Adrenal gland (tissue), 19 donors: ENCODE measurements at places on chromosomes 5 and 9. TPM values are rescaled to one million over a fixed set of nuclear protein-coding genes. Genes with fewer than 3 reads are reported as not detected.
A peak's percentile ranks its signal among the peaks of the same experiment; 100 is the strongest.

GRCh38 chr9:117704597-117704996 lies 394 bp downstream of the TLR4 start:
- H3K27me3 ChIP-seq, result no peaks in the 10 kb centered on the region
- peak overlapping the region; percentile 26 for H3K27ac ChIP-seq
- peaks cover 28% of the 10 kb centered on the region for H3K4me1 ChIP-seq
- H3K4me3 ChIP-seq, result peak overlapping the region; percentile 52
- no peak for DNase-seq
- H3K36me3 ChIP-seq, result peaks cover under 1% of the 10 kb centered on the region

DNA sequence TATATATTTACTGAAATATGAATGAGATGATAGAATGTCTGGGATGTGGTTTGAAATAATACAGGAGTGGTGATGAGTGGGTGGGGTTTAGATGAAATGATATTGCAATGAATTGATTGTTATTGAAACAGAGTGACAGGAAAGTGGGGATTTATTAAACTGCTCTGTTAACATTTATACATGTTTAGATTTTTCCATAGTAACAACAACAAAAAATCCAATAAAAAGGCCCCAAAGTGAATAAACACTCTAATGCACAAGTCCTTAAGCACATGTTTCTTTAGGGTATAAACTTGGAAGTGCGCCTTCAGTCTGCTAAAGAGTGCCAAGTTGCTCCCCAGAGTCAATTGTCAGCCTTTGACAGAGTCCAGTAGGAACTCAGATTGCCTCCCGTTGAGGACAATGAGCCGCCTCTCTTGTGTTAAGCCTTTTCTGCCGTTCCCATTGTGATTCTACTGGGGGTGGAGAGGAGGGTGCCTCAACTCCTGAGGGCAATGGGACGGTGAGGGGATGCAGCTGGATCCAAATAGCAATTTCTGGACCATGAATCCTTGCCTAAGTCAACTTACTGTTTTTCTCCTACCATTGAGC lies 112.3 kb downstream of the SLC28A3 start:
- H3K36me3 ChIP-seq, result no peaks in the 10 kb centered on the region
- no peak overlapping the region for H3K4me3 ChIP-seq
- H3K27ac ChIP-seq, result no peak overlapping the region
- H3K27me3 ChIP-seq, result no peaks in the 10 kb centered on the region
- H3K4me1 ChIP-seq, result no peaks in the 10 kb centered on the region

The C5orf58 gene
- total RNA-seq, result not detected

The FOXD4L4 gene
- 1.2 TPM for total RNA-seq

GRCh38 chr9:92664394-92665152 lies 5.4 kb downstream of the IPPK start:
- DNase-seq, result no peak
- no peaks in the 10 kb centered on the region for H3K36me3 ChIP-seq
- H3K27me3 ChIP-seq, result no peaks in the 10 kb centered on the region
- peaks cover 26% of the 10 kb centered on the region for H3K4me1 ChIP-seq
- H3K27ac ChIP-seq, result no peak overlapping the region
- no peak overlapping the region for H3K4me3 ChIP-seq

The SHROOM1 gene
- total RNA-seq, result 7.9 TPM

GRCh38 chr5:54624805-54625568 lies 107.4 kb downstream of the SNX18 start:
- DNase-seq, result no peak
- no peak overlapping the region for H3K27ac ChIP-seq
- H3K4me3 ChIP-seq, result no peak overlapping the region

DNA sequence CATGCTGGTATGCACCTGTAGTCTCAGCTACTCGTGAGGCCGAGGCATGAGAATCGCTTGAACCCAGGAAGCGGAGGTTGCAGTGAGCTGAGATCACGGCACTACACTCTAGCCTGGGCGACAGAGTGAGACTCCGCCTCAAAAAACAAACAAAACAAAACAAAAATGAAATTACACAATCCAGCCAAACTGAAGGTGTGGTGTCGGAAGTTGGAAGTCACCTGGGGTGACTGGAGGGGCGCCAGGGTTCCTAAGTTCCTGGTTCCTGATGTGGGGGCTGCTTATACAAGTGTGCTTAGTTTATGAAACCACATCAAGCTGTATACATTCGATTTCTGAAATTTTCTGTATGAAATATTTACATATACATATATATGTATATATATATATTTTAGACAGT lies 3.7 kb upstream of the DOLPP1 start:
- H3K27ac ChIP-seq, result no peak overlapping the region
- no peaks in the 10 kb centered on the region for H3K27me3 ChIP-seq
- H3K4me1 ChIP-seq, result peaks cover 12% of the 10 kb centered on the region
- H3K36me3 ChIP-seq, result no peaks in the 10 kb centered on the region
- no peak overlapping the region for H3K4me3 ChIP-seq

DNA sequence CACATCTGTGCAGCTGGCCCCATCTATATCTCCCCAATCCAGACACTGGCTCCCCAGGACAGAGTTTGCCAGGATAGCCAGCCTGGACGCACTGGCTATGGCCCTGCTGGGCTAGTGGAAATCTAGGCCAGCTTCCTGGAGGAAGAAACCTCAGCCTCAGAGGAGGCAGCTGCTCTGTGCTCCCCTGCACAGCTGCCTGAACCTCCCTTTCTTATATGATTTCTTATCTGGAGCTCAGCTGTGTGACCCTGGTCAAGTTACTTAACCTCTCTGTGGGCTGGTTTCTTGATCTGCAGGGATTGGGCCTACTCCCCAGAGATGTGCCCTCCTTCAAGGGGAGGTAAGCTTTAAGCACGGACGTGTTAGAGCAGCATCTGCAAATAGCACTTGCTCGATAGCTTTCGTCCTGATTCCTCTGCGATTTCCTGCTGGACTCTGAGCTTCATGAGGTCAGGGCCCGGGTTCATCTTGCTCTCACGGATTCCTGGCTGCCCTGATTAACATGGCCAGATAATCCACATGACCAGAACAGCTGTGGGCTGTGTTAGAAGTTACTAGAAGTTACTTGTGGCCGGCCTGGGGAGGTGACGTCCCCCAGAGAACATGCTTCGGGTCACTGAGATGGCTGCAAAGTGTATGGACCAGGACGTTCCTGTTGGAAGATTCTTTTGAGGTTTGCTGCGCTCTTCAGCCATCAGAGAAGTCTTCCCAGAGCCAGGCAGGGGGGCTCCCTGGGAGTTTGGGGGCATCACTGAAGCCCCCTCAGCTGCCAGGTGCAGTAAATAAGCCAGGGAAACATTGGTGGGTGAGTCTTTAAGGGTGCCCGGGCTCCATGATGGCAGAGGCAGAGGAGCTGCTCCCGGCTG lies 14.5 kb downstream of the C9orf50 start:
- DNase-seq, result no peak
- no peaks in the 10 kb centered on the region for H3K36me3 ChIP-seq
- H3K4me1 ChIP-seq, result peaks cover 35% of the 10 kb centered on the region
- H3K27ac ChIP-seq, result peak overlapping the region; percentile 83
- H3K27me3 ChIP-seq, result no peaks in the 10 kb centered on the region

DNA sequence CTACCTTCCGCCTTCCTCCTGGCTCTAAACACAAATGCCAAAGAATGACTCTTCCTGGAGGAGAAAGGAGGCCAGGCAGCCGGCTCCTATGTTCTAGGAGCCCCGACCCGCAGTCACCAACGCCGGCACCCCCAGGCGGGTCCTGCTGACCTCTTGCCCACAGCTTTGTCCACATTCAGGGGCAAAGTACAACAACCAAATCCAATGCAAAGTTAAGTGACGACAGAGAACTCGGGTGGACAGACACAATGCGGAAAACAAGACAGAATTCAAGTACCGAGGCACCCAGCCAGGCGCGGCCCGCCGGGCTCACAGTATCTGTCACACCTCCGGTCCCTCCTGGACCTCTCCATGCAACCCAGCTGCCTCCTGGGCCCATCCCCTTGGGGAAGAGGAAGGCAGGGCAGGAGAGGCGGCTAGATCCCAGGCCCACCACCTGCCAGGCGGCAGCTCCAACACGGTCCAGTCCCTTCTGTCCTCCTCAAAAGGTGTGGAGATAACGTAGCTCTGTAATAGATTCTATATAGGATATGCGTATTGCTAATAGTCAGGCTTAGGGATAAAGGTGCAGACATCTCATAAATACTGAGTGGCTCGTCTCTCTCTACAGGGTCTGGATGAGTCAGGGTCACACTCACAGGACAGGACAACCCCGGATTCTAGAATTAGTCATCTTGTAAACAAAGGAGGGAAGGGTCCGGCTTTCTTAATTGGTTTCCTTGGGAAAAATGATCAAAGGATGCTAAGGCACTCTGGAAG lies 46.9 kb upstream of the UBAC1 start:
- H3K27me3 ChIP-seq, result no peaks in the 10 kb centered on the region
- no peaks in the 10 kb centered on the region for H3K36me3 ChIP-seq
- no peak overlapping the region for H3K4me3 ChIP-seq
- peaks cover 17% of the 10 kb centered on the region for H3K4me1 ChIP-seq

DNA sequence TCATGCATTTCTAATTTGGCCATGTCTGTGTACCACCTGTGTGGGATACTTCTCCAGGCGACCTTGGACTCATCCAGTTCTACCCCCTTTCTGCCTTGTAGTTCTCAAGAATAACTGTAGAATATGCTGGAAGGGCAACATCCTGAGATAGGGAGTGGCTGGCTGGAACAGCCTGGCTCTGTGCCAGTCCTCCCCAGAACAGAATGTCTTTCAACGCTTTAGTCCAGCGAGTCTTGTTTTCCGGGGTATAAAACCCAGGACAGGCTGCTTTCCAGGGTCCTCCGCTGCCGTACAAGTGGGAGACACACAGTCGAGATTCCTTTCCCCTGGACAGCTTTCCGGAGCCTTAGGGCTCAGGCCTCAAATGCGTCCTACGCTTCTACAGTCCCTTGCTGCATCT lies 45.4 kb upstream of the XPA start:
- no peak overlapping the region for H3K27ac ChIP-seq
- H3K4me3 ChIP-seq, result no peak overlapping the region
- H3K27me3 ChIP-seq, result peaks cover 14% of the 10 kb centered on the region
- no peak for DNase-seq
- no peaks in the 10 kb centered on the region for H3K36me3 ChIP-seq
- peaks cover 10% of the 10 kb centered on the region for H3K4me1 ChIP-seq

GRCh38 chr9:61667559-61668121 lies 477.8 kb downstream of the SPATA31A7 start:
- H3K27ac ChIP-seq, result no peak overlapping the region
- H3K27me3 ChIP-seq, result no peaks in the 10 kb centered on the region
- H3K4me1 ChIP-seq, result no peaks in the 10 kb centered on the region
- no peak overlapping the region for H3K4me3 ChIP-seq

The TEX53 gene
- total RNA-seq, result not detected

The STPG3 gene
- total RNA-seq, result not detected

DNA sequence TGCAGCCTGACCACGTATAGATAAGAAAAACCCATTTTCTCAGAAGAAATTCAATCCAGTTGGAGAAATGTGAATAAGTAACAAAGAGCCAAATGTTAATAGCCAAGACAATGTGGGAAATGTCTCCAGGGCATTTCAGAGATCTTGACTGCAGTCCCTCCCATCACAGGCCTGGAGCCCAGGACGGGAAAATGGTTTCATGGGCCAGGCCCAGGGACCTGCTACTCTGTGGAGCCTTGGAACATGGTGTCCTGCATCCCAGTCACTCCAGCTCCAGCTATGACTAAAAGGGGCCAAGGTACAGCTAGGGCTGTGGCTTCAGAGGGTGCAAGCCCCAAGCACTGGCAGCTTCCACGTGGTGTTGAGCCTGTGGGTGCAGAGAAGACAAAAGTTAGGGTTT lies 490.0 kb downstream of the CYLC2 start:
- no peaks in the 10 kb centered on the region for H3K4me1 ChIP-seq
- no peak overlapping the region for H3K4me3 ChIP-seq
- no peaks in the 10 kb centered on the region for H3K27me3 ChIP-seq
- DNase-seq, result no peak

The ITK gene
- total RNA-seq, result 1.7 TPM

GRCh38 chr9:6870149-6870548 lies 112.4 kb downstream of the KDM4C start:
- no peak overlapping the region for H3K27ac ChIP-seq
- no peak for DNase-seq
- no peak overlapping the region for H3K4me3 ChIP-seq
- H3K4me1 ChIP-seq, result peaks cover 9% of the 10 kb centered on the region
- H3K27me3 ChIP-seq, result no peaks in the 10 kb centered on the region
- no peaks in the 10 kb centered on the region for H3K36me3 ChIP-seq

GRCh38 chr5:139110526-139111168 lies 87.5 kb downstream of the SIL1 start:
- H3K4me1 ChIP-seq, result peaks cover 3% of the 10 kb centered on the region
- no peaks in the 10 kb centered on the region for H3K36me3 ChIP-seq
- no peak overlapping the region for H3K27ac ChIP-seq

The SLC6A7 gene
- not detected for total RNA-seq

DNA sequence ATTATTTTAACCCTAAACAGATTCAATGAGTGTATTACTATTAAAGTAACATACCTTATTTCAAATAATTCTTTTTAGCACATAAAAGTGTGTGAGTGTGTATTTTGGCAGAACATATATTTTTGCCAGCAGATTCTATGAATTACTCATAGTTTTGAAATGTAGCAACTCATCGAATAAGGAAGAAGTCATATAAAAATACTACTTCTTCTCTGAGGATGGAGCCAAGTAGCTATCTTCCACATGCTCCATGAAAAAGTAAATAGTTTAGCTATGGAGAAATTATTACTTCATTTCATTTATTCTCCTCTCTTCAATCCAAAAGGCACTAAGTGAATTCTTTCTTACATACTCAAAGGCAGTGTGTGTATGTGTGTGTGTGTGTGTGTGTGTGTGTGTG lies 1090.4 kb upstream of the CDH6 start:
- no peaks in the 10 kb centered on the region for H3K4me1 ChIP-seq
- H3K4me3 ChIP-seq, result no peak overlapping the region
- no peaks in the 10 kb centered on the region for H3K36me3 ChIP-seq
- H3K27ac ChIP-seq, result no peak overlapping the region
- no peak for DNase-seq
- no peaks in the 10 kb centered on the region for H3K27me3 ChIP-seq

The AKNA gene
- 15.6 TPM for total RNA-seq

GRCh38 chr9:123284656-123285055 lies 16.3 kb upstream of the STRBP start:
- no peak overlapping the region for H3K27ac ChIP-seq
- H3K27me3 ChIP-seq, result no peaks in the 10 kb centered on the region
- H3K36me3 ChIP-seq, result no peaks in the 10 kb centered on the region
- no peaks in the 10 kb centered on the region for H3K4me1 ChIP-seq
- H3K4me3 ChIP-seq, result no peak overlapping the region
- no peak for DNase-seq

DNA sequence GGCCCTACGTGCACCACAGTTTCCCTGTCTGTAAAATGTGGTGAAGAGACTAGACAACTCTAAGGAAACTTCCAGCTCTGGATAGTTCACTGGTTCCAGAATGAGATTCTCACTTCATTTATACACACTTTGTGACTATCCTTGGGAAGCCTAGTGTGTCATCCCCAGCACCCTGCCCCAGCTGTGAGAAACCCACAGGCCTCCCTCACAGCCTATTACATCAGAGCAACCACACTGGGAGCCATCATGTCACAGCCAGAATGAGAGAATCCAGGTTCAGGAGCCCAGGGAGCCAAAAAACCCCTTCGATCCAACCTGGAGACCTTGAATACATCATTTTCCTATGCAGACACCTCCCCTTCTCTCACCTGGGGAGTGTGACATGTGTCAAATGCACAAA lies 21.0 kb upstream of the HAND1 start:
- no peaks in the 10 kb centered on the region for H3K36me3 ChIP-seq
- H3K4me3 ChIP-seq, result no peak overlapping the region
